ENCODE measurements at places on chromosomes 7 and 10.

- no peak for DNase-seq
Measured at GRCh38 chr10:12041766-12042408, 722 bp downstream of the UPF2 start.

DNA sequence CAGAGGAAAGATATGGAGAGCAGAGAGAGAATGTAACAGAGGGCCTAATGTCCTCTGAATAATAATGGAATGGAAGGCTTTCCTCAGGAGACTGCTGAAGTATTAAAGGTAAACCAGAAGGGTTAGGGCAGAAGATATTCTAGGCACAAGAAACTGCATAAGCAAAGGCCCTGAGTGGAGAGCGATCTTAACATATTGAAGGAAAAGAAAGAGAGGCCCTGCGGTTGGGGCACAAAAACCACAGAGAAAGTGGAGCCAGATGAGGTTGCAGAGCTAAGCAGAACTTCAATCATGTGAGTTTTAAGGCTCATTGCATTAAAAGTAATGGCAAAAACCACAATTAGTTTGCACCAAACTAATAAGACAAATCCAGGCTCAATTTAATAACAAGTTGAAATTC lies 115.8 kb upstream of the VSTM2A start:
- no peak for DNase-seq

DNA sequence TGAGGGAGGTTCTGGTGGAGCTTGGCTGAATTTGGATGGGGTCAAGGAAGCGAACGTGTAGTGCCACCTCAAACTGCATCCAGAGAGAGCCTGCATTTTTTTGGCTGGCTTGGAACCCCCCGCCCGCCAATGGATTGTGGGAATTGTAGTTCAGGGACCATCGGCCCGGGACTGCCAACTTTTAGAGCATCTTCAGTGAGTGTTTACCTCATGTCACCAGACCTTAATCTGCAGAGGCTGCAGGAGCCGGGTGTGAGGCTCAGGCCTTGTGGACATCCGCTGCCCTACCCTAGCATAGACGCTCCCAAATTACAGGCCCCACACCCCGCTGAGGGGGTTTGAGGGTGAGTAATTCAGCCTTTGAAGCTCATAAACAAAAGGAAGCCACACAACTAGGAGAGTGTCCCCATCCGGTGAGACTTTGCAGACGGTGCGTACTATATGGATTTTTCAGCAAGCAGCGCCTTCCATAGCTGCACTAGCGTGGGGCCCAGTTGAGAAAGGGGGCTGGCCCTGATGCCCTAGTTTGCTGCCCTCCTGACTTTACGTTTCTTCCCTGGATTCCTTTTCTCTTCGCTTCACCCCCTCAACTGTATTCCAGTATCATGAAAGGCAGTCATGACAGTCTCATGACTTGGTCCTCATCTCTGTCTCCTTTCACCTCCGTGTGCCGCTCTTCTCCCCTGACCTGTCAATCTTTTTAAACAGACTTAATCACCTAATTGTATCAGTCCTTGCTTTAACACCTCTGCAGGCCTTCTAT lies 717 bp downstream of the CNPY4 start:
- DNase-seq, result no peak

DNA sequence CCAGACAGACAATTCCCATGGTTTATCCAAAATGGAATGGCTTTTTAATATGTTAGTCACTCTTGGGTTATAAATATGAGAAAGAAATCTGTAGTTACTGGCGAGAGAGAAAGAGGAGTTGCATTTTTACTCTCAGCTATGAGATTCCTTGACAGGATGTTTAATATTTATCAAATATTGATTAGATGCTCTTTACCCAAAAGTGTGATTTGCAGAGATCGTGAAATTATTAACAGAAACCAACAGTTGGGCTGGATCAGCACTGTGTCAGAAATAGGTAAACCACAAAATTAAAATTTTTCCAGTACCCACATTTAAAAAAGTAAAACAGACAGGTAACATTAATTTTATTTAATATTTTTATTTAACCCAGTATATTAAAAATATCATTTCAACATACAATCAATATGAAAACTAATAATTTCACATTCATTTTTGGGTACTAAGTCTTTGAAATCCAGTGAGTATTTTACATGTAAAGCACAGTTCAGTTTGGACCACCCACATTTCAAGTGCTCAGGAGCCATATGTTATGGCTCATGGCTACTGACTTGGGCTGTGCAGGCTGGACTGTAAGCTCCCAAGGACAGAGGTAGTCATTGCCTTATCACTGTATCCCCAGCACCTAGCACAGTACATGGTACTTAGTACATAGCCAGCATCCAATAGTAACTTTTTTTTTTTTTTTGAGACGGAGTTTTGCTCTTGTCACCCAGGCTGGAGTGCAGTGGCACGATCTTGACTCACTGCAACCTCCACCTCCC lies 42.5 kb downstream of the KLHDC10 start:
- DNase-seq, result no peak
